ENCODE measurements at places on chromosomes 12 and 14.

DNA sequence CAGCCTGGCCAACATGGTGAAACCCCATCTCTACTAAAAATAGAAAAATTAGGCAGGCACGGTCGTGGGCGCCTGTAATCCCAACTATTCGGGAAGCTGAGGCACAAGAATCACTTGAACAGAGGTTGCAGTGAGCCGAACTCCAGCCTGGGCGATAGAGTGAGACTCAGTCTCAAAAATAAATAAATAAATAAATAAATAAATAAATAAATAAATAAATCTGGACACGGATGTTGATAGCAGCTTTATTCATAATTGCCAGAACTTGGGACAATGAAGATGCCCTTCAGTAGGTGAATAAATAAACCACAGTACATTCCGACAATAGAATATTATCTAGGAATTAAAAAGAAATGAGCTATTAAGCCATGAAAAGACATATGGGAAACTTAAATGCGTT is 31.1 kb downstream of the TMEM30B start:
- DNase-seq = no peak

DNA sequence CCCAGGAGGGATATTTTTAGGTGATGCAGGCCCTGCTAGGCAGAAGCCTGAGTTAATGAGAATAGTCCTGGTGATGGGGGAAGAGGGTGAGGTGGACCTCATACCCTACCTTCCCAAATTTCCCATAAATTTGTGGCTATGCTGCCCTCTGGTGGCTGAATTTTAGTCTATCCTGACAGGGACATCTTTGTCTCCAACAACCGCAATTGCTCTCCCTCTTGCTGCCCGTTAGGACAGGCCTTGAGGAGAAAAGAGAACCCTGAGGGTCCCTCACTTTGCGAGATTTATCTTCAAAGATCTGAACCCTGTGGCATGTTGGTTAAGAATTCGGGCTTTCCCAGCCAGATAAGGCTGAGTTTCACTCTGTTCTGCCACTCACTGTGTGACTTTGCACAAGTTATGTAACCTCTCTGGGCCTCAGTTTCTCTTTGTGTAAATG is 9.8 kb upstream of the ZNF385A start:
- DNase-seq = no peak

DNA sequence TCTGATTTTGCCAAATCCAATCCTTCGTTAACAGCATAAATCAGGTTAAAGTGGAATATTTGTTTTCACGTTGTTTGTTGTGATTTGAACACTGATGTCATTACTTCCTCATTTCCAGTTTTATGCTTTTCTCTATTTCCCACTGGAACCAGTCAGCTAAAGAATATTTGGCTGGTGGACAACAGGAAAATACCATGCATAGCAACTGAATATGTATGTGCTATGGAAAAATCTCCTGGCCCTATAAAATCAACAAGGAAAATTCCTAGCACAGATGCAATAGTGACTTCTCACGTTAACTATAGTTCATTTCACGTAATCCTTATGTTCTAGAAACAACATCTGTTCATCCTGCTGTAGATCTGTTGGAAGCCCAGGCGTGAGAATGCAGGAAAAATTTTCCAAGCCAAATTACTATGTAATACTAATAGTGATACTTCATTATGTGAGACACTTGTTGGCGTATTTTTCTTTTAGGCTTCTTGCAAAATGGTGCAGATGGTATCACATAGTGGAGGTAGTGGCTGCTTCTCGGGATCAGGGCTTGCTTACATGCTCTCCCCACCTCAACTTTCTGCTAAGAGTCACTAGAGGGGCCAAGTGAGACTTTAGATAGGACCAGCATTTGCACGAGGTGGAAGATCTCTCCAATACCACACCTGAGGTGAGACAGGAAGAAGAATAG is 86.3 kb upstream of the USP44 start:
- no peak for DNase-seq

GRCh38 chr12:116159175-116159574 is 118.3 kb downstream of the MED13L start:
- no peak for DNase-seq

DNA sequence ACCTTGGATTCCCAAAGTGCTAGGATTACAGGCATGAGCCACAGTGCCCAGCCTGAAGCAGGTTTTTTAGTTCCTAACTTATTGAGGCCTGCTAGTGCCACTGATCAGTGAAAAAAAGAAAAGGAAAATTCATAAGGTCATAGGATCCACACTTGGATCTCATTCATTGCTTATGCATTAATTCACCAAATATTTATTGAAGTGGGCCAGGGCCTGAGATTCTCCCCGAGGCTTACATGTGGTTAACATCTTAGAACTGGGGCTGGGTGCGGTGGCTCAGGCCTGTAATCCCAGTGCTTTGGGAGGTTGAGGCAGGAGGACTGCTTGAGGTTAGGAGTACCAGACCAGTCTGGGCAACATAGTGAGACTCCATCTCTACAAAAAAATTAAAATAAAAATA is 29.5 kb upstream of the MAP1LC3B2 start:
- no peak for DNase-seq
